Hippocampal formation (tissue), 2 donors: ENCODE measurements at places on chromosomes 13 and 19.

DNA sequence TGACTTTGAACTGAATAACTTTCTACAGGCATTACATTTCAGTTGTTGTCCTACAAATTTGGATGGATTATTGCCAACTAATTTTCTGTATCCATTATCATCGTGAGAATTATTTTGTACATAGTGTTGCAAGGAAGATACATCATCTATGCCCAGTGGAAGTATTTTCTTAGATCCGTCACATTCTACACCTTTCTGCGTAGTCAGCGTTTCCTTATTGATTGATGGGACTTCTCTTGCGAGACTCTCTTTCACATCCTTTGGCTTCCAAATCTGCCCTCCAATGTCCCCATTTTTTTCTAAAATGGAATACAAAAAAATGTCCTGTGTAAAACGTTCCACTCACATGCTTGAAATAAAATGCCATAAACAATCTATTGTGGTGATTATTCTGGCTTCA is 9.2 kb downstream of the ZIM3 start:
- DNase-seq: no peak

GRCh38 chr13:109790086-109790485 is 3.7 kb upstream of the IRS2 start:
- DNase-seq: no peak

DNA sequence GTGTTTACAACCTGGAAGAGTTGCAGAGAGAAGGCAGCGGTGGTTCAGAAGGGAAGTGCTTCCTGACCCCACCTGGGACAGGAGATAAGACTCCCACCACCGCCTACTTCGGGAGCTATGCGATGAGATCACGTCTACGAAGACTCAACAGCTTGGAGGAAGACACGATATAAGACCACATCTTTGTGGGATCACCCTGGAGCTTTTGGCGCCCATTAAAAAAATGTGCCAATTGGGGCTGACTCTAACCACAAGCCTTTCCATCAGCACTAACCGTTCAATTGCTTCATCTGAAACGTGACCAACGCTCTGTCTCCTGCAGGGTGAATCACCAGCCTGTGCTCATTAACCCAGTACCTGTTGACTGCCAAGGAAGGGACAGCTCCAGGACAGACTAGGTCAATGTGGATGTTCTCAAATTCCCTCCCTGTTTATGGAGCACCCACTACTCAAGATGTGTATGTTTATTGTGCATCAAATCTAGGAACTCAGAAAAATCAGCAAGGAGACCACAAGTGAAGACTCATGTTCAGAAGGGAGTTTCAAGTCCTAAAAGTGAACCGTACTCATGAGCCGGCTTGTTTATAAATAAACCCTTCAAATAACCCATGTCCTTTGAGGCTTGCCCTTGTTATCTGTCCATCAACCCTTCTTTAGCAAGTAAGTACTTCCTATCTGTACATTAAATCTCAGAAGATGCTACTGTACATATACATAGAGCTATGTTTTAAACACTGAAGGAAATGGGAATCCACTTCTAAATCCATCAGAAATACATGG is 67.5 kb downstream of the LATS2 start:
- DNase-seq: no peak

DNA sequence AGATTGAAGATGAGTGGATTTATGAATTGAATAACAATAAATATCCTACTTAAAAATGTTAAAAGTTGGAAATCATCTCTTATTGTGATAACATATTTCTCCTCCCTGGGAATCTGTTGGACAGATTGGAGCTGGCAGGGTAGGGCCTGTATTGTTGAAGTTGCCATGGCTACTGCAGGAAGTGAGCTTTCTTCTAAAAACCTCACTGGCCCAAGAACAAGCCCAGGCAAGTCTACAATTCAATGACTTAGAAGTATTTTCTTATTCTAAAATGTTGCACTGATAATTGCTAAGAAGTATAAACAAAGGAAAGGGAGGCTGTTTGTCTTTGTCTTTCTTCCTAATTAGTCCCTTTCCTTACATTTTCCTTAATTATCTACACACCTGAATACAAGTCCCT is 112.1 kb downstream of the DLEU7 start:
- no peak for DNase-seq

- DNase-seq: no peak
Measured at GRCh38 chr19:21269813-21270212, 59.4 kb downstream of the ZNF708 start.

DNA sequence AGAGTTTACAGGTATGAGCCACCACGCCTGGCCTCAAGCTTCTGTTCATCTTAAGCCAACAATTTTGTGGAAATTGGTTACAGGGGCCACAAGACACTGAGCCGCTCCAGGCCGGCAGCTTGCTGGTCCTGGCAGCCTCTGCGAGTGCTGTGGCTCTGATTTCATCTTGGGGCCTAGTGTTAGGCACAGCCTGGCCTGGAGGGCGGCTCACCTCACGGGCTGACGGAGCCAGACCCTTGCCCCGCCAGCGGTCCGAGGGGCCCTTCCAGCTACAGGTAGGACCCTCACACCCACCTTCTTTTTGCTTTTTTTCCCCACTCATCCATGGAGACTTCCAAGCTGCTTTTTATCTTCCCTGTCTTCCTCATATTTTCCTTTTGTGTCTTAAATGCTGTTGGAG is 8.6 kb downstream of the ZNF544 start:
- DNase-seq: no peak

DNA sequence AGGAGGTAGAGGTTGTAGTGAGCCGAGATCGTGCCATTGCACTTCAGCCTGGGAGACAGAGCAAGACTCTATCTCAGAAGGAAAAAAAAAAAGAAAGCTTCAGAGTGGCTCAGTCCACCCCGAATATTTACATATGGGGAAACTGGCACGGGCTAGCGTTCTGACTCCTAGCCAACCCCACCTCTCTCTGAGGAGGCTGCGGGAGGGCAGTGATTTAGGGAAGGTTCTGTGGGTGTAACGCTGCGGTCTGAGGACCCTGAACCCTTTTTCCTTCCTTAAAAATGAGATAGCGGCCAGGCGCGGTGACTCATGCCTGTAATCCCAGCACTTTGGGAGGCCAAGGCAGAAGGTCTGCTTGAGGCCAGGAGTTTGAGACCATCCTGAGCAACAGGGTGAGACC is 5.0 kb downstream of the LRRC25 start:
- DNase-seq: no peak

- no peak for DNase-seq
Measured at GRCh38 chr13:105936816-105937215, 598.6 kb downstream of the EFNB2 start.

DNA sequence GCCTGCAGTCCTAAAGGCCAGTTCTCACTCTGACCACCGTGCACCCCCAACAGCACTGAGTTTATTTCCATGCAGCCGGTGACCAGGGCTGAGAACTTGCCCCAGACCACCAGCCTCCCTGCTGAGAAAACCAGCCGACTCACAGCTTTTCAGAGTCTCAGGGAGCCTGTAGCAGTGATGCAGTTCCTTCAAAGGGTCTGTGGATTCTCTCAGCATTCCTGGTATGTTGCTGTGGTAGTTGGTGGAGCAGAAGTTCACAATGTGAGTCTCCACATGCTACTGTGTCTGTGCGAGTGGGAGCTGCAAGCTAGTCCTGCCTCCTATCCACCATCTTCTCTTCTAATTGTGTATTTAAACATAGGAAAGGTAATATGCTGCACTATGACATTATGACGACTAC is 254.9 kb upstream of the KLF12 start:
- no peak for DNase-seq

- no peak for DNase-seq
Measured at GRCh38 chr13:73273745-73274144, 214.9 kb downstream of the KLF5 start.

DNA sequence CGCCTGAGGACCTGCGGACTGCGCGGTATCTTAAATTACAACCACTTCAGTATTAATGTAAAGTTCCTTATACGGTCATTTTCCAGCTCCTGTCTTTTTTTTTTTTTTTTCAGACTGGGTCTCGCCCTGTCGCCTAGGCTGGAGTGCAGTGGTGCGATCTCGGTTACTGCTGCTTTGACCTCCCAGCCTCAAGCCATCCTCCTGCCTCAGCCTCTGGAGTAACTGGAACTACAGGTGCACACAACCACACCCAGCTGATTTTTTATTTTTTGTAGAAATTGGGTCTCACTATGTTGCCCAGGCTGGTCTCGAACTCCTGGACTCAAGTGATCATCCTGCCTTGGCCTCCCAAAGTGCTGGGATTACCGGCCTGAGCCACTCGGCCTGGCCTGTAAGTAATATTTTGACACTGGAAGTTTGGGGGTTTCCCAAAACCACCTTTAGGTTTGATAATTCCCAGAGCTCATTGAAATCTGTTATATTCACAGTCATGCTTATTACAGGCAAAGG is 406 bp upstream of the EID2B start:
- no peak for DNase-seq

DNA sequence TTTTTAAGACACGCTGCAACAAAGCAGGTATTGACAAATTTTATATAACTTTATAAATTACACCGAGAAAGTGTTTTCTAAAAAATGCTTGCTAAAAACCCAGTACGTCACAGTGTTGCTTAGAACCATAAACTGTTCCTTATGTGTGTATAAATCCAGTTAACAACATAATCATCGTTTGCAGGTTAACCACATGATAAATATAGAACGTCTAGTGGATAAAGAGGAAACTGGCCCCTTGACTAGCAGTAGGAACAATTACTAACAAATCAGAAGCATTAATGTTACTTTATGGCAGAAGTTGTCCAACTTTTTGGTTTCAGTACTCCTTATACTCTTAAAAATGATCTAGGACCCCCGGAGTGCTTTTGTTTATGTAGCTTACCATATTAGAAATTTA is 1.2 kb downstream of the BRCA2 start:
- DNase-seq: no peak

DNA sequence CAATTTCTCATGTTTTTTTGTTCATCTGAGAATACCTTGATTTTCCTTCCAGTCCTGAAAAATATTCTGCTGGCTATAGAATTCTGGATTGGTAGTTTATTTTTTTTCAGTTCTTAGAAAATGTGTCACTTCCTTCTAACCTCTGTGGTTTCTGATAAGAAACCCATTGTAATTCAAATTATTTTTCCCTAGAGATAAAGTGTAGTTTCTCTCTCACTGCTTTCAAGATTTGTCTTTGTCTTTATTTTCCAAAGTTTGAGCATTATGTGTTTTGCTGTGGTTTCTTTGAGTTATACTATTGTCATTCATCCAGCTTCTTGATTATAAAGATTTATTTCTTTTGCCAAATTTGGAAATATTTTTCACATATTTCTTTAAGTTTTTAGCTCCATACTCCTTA is 324.0 kb upstream of the SPRY2 start:
- DNase-seq: no peak

GRCh38 chr19:11261971-11262839 is at the start of gene DOCK6:
DOCK6 (minus strand) TSS chr19:11262524; CDS start chr19:11262440, 84 bp downstream.
- no peak for DNase-seq

DNA sequence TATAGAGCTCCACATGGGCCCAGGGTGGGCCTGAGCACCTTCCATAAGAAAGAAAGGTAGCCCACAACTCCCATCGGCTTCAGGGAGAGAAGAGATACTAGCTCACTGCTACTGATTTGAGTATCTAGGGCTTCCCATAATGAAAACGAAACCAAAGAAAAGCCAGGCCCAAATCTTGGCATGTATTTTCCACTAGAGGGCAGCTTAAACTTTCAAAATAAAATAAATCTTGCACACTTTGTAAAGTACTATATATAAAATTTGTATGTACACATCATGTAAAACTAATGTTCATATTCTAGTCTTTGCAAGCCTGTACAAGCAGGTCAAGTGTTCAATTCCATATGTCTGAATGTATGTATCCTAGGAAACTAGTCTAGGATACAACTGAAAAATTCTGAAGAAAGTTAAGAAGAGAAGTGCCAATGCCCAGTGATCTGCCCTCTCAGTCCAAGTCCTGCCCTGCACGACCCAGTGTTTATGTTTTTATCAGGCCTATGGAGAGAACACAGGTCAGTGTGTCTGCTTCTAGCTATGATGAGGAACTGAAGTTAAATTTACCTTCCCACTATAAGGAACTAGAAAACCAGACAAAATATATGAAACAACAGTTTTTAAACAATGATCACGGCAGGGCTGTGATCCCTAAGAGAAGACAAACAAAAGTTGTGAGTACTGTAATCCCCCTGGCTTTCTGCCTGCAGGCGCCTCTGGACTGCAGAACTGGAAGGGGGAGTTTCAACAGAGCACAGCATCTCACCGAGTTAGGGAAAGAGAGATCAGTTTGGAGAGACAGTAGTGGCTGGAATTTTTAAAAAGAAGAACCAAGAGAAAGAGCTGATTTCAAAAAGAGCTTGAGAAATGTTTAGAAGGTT is 475.7 kb downstream of the UQCRFS1 start:
- no peak for DNase-seq

- DNase-seq: peak; percentile 62
Measured at GRCh38 chr19:41373993-41374392, 2.3 kb upstream of the TMEM91 start.

DNA sequence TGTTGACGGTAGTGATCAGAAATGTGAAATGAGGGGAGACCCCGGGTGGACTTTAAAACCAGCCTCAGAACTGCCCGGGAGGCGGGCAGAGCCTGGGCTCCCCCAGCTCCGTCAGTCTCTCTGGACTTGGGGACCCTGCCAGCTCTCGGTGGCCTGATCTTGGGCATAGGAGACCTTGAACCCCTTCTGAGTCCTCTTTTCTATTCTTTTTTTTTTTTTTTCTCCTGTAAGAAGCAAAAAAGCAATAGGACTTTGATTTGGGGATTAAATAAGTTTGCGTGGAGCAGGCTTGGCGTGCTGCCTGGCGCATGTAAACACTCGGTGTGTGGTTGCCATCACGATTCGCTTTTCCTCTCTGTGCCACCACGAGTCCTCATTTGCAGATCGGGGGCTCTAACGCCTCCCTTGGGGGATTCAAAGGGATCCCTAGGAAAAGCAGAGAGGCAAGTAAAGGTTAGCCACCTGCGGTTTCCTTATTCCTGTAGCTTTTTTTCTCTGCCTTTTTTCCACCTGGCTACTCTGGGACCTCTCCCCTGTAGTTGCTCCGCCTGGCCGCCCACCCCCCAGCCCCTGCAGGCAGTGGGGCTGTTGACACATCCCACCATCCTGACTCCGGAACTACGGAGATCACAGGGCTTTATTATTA is 1.3 kb downstream of the SAFB start:
- DNase-seq: no peak

GRCh38 chr19:54420383-54421168 is 5.3 kb downstream of the TTYH1 start:
- DNase-seq: peak; percentile 99

DNA sequence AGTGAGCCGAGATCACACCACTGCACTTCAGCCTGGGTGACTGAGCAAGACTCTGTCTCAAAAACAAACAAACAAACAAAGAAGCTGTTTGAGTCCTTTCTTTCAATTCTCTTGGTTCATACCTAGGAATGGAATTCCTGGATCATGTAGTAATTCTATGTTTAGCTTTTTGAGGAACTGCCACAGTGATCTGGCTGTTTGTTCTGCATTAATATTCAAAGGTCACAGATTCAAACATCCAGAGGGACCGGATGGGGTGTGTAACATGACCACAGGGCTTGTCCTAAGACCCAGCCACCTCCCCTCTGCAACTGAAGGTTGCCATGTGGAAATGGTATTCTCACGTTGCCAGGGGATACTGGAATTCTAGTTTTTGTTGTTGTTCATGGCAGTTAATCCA is 10.2 kb downstream of the COLGALT1 start:
- no peak for DNase-seq

DNA sequence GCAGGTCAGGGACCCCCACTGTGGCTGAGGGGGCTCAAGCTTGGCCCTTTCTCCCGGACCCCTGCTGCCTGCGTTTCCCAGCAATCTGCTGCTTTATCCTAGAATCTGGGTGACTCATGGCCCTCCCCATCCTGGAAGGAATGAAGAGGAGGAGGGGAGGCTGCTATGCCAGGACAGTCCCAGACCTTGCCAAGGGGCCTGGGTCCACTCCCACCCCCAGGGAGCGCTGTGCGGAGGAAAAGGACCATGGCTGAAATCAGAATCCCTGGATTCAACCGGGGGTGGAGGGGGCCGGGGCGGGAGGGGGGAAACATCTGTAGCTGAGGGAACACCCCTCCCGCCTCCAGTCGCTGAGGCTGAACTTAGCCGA is 20.5 kb downstream of the ZNF114 start:
- no peak for DNase-seq
